ENCODE measurements at places on chromosomes 2 and 18.

GRCh38 chr2:42368817-42369531 lies 8.0 kb upstream of the COX7A2L start:
- no peak for DNase-seq

- DNase-seq: no peak
Observed at GRCh38 chr2:178702361-178702760, 104.9 kb downstream of the TTN start.

GRCh38 chr18:62072370-62072769 lies 114.5 kb downstream of the PIGN start:
- DNase-seq: no peak

- no peak for DNase-seq
Observed at GRCh38 chr2:84972932-84973331, 2.0 kb downstream of the KCMF1 start.

DNA sequence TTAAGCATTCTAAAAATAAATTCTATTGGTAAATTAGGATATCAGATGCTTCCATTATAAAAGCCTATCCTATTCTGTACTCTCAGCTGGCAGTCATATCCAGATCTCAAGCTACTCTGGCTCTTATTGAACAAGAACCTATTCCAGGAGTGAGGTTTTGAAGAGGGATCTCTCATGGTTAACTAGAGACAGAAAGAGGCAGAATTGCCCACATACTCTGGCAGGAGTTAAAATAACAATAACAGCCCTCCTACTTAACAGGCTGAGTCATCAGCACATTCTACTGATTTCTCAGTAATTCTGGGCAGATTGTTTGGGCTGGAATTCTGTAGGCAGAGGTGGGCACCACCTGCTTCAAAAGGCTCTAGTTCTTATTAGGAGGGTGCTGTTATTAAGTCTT lies 142.0 kb upstream of the UNC80 start:
- no peak for DNase-seq

- DNase-seq: no peak
Observed at GRCh38 chr2:129906861-129907235, 72.6 kb upstream of the RAB6C start.

Measured in substantia nigra (tissue), 51 donors.